Fibroblast of pulmonary artery (primary cell): ENCODE measurements at places on chromosomes 4 and X.

DNA sequence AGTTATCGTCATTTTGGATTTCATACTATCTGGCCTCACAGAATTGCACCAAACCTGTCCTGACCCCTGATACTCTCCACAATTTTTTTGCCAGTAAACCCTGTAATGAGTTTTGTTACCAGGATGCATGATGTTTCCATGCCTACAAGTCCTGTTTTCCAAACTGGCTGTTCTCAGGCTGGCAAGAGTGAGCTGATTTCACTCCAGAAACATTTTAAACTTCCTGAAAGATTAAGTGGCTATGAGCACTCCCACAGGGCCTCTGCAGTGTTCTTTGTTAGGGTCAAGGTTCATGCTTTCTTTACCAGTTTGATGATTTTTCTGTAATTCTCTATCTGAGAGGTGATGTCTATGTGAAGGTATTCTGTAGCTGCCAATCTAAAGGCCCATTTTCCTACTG, 31.7 kb upstream of the PDLIM3 start:
- peak; percentile 98 for DNase-seq

GRCh38 chr4:38529189-38530115, 134.5 kb upstream of the KLF3 start:
- DNase-seq: no peak

DNA sequence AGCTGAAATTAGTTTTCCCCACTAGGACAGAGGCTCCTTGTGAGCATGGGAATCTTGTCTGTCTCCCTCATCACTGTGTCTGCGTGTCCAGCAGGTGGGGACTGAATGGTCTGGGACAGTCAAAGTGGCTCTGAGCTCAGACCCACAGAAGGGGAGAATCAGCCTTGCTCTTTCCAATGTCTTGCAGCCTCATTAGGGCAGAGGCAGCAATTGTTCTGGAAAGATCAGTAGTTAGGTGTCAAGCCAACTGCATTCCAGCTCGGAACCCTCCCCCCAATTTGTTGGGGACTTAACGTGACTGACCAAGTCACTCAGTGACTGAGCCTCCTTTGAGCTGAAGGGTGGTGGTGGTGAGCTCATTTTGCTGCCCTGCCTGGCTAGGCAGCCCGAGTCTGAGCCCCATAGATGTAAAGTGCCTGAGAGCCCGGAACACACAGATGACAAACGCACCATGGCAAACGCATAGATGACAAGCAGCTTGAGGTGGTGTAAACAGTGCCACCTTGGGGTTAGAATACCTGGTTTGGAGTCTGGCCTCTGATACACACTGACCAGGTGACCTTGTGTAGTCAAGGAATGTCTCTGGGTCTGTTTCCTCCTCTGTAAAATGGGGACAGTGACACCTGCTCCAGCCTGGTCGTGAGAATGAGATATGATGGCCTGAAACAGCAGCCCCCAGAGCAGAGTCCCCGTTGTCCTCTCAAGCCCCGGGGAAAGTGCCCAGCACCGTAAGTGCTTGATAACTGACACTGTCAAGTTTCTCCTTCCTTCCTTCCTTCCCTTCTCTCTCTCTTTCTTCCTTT, 2.7 kb upstream of the SORCS2 start:
- no peak for DNase-seq

- no peak for DNase-seq
Measured at GRCh38 chr4:98343626-98344025, 82.4 kb downstream of the RAP1GDS1 start.

DNA sequence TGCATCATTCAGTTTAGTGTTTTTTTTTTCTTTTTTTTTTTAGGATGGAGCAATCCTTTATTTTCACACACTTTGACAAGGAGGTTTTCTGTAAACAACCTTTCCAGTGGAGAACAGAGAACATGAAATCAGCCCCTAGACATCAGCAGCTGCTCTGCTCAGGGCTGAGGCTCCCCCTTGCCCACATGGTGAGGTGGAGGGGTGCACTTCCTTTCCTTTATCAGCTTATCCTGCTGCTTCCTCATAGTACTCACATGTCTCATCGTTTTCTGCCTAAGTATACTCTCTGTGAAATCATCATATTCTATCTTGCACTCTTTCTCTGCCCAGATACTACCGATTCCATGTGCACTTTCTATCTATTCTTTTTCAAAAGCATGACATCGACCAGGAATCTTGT, 47.6 kb upstream of the PRSS12 start:
- DNase-seq: no peak
